ENCODE measurements at places on chromosomes 16 and 17.

GRCh38 chr17:69117855-69118784 is 23.6 kb downstream of the ABCA6 start:
- no peak for DNase-seq

GRCh38 chr17:80031691-80032430 is 3.8 kb downstream of the TBC1D16 start:
- no peak for DNase-seq

DNA sequence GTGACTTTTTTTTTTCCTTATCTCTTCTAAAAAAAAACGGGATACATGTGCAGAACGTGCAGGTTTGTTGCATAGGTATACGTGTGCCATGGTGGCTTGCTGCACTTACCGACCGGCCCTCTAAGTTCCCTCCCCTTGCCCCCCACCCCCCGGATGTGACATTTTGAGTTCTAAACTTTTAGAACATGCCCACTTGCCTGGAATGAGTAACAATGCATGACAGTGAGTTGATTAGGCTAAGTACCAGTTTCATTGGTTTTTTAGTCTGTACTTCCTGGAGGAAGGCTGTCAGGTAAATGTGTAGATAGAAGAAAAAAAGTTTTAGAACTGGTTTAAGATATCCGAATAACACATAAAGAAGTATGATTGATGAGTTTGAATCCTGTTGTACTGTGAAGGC is 4.0 kb downstream of the BPTF start:
- DNase-seq, result no peak

DNA sequence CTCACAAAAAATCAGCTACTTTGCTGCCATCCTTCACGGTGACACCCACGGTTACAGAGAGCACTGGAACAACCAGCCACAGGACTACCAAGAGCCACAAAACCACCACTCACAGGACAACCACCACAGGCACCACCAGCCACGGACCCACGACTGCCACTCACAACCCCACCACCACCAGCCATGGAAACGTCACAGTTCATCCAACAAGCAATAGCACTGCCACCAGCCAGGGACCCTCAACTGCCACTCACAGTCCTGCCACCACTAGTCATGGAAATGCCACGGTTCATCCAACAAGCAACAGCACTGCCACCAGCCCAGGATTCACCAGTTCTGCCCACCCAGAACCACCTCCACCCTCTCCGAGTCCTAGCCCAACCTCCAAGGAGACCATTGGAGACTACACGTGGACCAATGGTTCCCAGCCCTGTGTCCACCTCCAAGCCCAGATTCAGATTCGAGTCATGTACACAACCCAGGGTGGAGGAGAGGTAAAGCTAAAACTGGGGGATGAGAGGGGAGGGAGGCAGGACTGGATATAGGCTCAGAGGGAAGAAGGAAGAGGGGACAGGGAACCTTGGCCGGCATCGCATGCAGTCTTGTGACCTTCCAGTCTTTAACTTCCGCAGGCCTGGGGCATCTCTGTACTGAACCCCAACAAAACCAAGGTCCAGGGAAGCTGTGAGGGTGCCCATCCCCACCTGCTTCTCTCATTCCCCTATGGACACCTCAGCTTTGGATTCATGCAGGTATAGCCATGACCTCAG is 581 bp downstream of the CD68 start:
- no peak for DNase-seq

- DNase-seq, result no peak
Measured at GRCh38 chr16:30533748-30534367, 800 bp downstream of the ZNF747 start.

DNA sequence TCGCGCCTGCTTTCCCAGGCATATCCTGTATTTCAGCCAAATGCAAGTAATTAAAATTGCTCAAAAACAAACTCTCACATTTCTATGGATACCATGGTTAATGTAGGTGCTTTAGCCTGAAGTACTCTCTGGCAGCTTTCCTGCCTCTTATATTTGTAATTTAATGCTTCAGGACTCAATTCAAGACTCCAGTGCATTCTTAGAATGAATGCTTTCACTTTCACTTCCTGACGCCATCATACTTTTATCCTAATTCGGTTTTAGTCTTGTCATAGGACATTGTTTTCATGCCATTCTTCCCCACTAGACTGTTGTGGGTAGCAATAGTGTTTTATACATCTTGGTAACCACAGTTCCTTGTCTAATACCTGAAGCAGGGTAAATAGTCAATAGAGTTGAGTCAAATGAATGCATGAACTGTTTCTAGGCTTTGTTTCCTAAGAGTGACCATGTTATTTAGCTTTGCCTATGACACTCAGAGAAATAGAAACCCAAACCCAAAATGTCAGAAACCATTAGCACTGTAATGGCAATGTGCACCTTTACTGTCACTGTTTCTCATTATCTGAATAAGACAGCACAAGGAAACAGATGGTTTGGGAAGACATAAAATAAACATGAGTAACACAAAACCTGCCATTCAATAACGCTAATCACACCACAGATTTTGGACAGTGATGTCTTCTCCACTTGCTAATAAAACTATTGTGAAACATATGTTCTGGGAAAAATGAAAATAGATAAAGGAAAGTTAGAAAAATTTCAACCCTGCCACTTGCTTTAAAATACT is 705.5 kb downstream of the CDH11 start:
- DNase-seq, result no peak

- DNase-seq, result no peak
Measured at GRCh38 chr16:62548095-62548494, 511.9 kb upstream of the CDH8 start.

DNA sequence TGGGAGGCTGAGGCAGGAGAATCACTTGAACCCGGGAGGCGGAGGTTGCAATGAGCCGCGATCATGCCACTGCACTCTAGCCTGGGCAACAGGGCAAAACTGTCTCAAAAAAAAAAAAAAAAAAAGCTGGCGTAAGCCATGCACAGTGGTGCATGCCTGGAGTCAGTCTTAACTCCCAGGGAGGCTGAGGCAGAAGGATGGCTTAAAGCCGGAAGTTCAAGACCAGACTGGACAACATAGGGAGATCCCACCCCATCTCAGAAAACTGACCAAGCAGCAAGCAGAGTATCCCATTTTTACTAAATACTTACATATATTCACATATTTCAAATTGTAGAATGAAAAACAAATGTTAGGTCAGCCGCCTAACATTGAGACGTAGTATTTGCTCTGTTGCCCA is 4.6 kb downstream of the NT5C start:
- DNase-seq, result no peak

DNA sequence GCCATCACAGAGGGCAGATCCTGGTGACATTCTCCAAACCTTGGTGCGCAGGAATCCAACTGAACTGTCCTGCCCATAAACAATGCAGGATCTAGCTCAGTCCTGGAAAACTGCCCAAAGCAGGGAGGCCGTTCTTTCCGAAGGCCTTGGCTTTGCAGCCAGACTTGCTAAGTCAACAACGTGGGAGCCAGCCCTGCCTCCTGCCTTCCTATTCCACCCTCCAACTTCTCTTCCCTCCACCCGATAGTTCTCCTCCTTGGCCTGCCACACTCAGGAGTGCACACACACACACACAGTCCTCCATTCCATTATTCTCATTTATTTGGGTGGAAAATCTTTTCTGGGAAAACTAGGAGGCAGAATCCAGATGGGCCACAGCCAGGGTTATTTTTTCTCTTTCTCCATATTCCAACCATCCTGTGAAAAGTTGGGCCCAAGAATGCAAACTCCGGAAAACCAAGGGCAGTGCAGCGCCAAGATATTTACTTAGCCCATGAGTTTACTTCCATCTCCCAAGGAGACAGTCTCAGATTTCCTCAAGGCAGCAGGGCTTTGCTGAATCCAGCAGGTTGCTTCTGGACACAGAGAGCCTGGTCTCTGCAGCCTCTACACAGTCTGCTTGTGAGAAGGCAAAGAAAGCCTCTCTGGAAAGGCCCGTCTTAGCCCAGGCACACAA is 15.8 kb downstream of the COPRS start:
- DNase-seq, result no peak

DNA sequence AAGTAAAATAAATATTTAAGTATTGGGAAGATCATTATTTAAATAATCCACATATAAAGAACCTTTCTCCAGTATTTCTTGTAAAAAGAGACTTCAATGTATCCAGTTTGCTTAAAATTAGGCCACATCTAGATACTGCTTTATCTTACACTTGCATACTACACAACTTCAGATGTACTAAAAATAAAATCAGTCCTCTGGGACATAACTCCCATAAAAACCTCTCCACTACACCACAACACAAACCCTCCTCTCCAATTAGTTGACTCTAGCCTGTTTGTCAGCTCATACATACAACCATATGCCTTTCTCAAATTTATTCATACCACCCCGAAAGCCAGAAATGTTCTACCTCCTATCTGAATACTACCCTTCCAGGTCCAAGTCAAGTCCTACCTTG is 21.6 kb downstream of the SPOP start:
- no peak for DNase-seq

- DNase-seq, result no peak
Measured at GRCh38 chr17:65811043-65811442, 249.6 kb upstream of the AXIN2 start.

GRCh38 chr17:66951605-66951953 is 12.9 kb upstream of the CACNG4 start:
- no peak for DNase-seq

DNA sequence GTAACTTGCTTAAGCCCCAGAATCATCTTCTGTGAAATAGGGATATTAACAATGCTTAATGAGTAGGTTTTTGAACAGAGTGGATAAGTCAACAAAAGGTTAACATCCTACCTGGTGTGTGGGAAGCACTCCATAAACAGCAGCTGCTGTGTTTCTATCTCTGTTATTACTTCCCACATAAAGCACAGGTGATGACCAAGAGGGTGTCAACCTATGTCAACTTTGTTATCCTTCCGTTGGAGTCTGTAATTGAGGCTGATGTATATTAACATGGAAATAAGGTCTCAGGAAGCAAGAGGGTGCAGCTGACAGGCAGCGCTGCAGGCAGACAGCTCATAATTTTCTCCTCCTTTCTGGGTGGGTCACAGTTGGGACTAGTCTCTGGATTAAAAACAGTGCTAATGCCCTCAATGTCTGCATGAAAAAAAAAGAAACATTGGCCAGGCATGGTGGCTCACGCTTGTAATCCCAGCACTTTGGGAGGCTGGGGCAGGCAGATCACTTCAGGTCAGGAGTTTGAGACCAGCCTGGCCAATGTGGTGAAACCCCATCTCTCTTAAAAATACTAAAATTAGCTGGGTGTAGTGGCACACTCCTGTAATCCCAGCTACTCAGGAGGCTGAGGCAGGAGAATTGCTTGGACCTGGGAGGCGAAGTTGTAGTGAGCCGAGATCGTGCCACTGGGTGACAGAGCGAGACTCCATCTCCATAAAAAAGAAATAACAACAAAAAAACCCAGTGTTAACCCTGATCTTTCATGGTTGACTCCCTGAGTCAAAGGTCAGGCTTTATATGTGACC is 269.6 kb downstream of the SNX29 start:
- no peak for DNase-seq

- DNase-seq, result no peak
Measured at GRCh38 chr17:72456075-72456474, 335.3 kb downstream of the SOX9 start.

GRCh38 chr16:51665436-51665998 is 514.4 kb upstream of the SALL1 start:
- no peak for DNase-seq
